MM.1S (cell line): ENCODE measurements at places on chromosomes 11 and 22.

- DNase-seq, result no peak
These were observed 4.5 kb downstream of the RAB36 start for GRCh38 chr22:23149743-23150238.

- DNase-seq, result no peak
These were observed 62.5 kb downstream of the FBLN1 start for GRCh38 chr22:45565171-45565570.

- DNase-seq, result no peak
These were observed 2.7 kb upstream of the ZNF74 start for GRCh38 chr22:20391222-20391621.

GRCh38 chr11:22787551-22788162 lies 41.9 kb downstream of the SVIP start:
- DNase-seq, result peak; percentile 69

DNA sequence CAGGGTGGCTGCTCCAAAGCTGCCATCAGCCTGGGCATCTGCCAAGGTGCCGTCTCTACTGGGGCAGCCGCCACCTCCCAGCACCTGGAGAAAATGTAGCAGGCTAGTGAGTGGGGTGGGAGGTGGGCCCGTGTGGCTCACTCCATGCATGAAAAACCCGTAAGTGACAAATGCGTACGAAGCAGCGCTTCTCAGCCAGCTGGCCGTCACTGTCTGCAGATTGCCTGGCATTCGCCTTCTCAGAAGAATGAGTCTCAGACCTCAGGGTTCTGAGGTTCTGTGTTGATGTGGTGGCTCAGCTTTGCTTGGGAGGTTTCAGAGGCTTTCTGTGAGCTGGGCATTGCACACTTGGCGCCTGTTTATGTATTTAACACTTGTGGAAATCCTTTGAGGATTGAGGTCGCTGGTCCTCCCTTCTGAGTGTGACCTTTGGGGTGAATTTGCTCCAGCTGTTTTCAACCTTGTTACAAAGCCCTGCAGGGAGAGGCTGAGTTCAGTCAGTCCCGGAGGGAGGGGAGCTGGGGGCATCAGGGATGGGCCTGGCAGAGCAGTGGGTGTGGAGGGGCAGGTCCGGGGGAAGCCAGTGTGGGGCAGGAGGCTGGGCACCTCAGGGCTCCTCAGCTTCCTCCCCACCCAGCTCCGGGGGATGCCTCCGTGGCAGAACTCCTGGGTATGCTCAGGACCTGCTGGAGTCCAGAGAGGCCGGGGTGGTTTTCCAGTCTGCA lies 977.0 kb downstream of the TBC1D22A start:
- no peak for DNase-seq

GRCh38 chr11:97814325-97814959 lies 1206.3 kb upstream of the CNTN5 start:
- no peak for DNase-seq
